Stimulated activated CD8-positive, alpha-beta memory T cell treated with anti-CD3 and anti-CD28 coated beads, Interleukin-7, amount 100 ng/mL, for 24 hours (primary cell): ENCODE measurements at places on chromosomes 2 and 18.
A peak's percentile ranks its signal among the peaks of the same experiment; 100 is the strongest.

DNA sequence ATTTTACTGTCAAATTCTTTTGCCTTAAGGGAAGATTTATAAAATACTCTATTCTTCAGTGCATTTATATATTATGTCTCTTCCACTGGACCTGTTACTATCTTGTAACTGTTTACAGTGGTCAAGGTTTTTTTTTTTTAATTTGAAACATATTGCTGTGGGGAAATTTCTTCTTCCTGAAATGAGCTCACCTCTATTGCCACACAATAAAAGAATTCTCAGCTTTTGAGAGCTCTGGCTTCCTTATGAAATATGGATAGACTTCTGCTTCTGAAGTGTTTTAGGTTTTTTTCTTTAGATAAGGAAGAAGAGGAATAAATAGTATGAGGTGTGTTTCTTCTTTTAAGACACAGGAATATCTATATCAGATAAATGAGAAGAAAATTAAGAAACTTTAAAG, 7.7 kb downstream of the VRK2 start:
- no peak for DNase-seq

DNA sequence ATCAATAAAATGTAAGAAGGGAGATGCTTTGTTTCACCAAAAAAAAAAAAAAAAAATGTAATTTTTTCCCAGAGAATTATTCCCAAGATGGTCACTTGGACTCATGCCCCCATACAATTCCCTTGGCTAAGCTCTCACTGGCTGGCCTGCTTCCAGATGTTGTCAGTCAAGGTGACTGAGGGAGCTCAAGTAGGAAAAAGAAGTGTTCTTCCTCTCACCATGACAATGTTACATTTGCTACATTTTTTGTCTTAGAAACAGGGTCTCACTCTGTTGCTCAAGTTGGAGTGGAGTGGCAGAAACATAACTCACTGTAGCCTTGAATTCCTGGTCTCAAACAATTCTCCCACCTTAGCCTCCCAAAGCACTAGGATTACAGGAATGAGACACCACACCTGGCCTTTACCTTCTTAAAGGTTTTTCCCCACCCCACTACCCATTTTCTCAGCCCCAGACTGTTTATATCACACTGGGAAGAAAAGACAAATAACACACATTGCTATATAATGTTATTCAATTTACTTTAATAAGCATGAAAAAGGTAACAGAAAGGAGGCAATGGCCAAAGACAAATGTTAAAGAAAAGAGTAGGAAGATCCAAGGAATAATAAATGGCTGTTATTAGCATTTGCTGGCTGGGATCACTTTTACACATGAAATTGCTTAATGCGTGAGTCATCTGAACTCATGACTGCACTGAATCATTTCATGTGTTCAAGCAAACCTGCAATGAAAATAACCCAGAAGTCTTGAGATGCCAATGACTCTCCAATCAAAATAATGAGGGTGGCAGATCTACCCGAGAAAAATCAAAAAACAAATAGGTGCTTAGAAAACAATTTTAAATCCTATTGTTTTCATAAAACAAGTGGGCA, 45.2 kb downstream of the ACVR1 start:
- no peak for DNase-seq

- DNase-seq = no peak
These were observed 149.1 kb downstream of the RHBDD1 start for GRCh38 chr2:226984750-226985582.

- no peak for DNase-seq
These were observed 7.4 kb upstream of the ANKRD62 start for GRCh38 chr18:12086249-12086648.

DNA sequence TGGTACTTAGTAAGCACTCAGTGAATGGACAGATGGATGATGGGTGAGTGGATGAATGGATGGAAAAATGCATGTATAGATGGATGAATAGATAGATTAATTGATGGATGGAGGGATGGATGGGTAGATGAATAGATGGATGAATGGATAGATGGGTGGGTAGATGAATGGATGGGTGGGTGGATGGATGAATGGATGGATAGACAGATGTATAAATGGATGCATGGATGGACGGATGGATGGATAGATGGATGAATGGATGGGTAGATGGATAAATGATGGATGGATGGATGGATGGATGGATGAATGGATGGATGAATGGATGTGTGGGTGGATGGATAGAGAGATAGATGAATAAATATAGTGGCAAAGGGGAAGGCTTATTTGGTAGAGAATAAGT, 83.6 kb downstream of the ACOXL start:
- DNase-seq = no peak

DNA sequence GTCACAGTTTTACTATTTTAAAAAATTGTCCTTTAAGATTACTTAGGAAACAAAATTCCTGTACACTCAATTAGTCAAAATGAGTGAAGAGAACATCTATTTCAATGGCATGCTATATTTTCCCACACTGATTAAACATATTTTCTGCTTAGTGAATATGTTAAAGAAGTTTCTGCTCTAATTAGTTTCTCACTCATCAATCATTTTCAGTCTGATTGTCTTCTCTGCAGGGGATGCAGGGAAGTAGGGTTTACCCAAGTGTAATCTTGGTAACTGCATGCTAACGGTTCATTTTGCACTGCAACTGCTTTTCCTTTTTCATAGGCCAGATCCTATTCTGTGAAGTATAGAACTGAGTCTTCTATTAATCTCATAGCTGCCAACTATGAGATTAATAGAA, 78.5 kb downstream of the ARL6IP6 start:
- no peak for DNase-seq

- DNase-seq = no peak
These were observed 535.4 kb downstream of the LRP1B start for GRCh38 chr2:141595316-141595920.

GRCh38 chr2:201643216-201643890, at the start of gene TMEM237:
Gene TMEM237, minus strand, starts transcription at chr2:201643503. Its CDS starts 103 bp downstream, at chr2:201643400.
- DNase-seq = peak; percentile 11

DNA sequence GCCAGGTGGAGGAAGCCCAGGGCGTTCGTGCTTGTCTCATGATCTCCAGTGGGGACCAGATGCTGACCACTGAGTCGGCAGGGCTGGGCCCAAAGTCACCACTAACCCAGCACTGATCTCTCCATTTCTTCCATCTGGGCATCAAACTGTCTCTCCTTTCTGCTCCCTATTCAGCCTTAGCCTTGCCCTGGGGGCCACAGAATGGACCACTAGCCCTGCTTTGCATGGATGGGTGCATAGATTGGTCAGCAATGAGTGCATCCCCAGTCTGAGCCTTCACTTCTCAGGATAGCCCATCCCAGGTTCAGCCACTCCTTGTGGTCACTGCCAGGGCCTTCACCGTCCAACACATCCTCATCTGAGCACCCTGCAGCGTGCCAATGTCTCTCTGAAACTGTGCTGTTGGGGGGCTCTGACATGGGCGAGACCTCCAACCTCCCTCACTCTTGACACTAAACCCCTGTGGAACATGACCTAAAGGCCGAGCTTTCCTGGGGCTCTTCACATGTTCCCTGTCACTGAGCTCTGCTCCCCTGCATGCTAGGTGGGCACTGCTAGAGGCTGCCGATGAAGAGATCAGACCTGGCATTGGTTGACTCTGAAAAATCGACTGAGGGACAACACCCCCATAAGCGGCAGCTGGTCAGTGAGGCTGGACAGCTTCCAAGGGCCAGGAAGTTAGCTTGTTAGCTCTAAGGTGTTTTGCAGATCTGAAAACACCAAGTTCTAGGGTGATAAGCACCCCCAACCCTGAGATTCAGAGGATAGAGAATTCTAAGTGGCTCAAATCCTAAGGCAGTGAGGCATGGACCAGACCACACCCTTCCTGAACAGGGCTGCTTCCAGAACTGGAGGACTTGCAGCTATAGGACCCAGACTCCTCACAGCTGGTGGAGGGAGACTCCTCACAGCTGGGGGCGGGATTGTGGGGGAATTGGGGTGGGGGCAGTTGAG, 61.7 kb downstream of the HS1BP3 start:
- DNase-seq = no peak

GRCh38 chr2:183389546-183390080, 265.4 kb downstream of the NUP35 start:
- no peak for DNase-seq

GRCh38 chr2:10561288-10562035, 113.3 kb upstream of the ODC1 start:
- no peak for DNase-seq

DNA sequence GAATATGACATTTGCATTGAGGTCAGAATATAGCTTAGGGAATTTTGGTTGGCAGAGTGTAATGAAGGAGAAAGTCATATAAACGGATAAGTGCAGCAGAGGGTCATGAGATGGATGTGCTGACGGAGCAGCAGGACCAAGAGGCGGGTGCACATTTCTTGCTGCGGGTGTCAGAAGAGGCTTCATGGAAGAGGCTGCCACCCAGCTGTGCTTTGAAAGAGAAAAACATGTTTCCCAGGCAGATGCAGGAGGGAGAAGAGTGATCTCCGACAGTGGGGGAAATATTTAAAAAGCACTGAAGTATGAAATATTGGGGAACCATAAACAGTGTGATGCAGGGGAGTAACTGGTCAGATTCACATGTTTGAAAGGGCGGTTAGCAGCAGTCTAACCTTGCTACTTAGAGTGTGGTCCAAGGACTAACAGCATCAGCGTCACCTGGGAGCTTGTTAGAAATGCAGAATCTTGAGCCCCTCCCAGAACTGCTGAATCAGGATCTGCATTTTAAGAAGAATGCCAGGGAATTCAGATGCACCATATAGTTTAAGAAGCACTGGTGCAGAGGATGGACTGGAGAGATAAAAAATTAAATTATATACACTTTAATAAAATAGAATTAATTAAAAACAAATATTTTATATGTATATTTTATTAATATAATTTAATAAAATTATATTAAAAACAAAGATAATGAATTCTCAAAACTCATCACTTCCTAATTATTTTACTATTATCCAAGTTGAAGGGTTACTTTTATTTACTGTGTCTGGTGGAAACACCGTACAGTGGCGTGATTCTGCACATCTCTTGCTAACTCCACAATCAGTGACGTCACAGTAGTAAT, 36.1 kb upstream of the SCYGR1 start:
- no peak for DNase-seq

DNA sequence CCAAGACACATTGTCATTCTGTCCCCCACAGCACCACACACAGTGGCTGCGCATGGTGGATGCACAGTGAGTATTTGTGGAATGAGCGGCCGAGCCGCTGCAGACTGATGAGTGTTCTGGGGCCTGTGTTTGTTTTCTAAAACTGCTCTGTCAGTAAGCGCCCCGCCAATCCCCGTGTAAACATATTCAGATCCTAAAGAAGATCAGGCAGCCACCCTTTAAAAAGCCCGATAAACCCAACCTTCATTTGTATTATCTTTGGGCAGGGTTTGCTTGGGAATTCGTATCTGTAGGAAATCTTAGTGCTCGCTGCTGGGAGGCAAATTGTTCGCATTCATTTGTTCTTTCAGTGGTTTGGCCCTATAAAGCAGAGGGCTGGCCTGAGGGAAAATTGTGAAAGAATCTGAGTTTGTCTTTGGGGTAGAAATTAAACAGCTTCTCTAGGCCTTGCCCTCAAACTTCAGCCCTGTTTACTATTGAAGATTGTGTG, 68.6 kb downstream of the TGOLN2 start:
- no peak for DNase-seq

GRCh38 chr2:110662560-110662959, 15.3 kb downstream of the BUB1 start:
- DNase-seq = no peak

DNA sequence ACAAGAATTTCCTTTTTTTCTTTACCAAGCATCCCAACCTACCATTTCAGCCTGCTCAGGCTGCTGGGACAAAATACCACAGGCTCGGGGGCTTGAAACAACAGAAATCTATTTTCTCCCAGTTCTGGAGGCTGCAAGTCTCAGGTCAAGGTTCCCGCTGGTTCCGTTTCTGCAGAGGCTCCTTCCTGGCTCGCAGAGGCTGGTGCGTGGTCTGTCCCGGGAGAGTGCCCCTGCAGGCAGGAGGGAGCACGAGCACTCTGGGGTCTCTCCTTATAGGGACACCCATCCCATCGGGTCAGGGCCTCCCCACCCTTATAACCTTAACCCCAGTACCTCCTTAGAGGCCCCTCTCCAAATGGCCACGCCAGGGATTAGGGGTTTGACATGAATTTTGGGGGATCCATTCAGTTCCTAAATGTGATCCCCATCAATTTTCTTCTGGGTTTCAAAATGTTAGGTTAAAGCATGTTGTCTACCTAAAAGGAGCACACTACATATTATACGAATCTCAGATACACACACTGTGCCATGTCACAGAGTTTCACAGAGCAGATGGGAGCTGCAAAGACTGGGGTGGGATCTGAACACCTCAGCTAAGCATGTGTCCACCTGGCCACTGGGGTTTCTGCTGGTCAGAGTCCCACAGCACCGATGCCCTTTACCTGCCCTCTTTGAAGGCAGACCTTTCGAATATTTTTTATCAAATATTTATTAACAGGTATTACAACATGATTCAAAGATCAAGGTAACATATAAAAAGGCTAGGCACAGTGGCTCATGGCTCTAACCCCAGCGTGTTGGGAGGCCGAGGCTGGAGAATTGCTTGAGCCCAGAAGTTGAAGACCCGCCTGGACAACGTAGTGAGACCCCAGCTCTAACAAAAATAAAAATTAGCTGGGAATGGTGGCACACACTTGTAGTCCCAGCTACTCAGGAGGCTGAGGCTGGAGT, 17.6 kb upstream of the ADI1 start:
- no peak for DNase-seq

GRCh38 chr2:136308611-136309010, 190.7 kb upstream of the CXCR4 start:
- no peak for DNase-seq

DNA sequence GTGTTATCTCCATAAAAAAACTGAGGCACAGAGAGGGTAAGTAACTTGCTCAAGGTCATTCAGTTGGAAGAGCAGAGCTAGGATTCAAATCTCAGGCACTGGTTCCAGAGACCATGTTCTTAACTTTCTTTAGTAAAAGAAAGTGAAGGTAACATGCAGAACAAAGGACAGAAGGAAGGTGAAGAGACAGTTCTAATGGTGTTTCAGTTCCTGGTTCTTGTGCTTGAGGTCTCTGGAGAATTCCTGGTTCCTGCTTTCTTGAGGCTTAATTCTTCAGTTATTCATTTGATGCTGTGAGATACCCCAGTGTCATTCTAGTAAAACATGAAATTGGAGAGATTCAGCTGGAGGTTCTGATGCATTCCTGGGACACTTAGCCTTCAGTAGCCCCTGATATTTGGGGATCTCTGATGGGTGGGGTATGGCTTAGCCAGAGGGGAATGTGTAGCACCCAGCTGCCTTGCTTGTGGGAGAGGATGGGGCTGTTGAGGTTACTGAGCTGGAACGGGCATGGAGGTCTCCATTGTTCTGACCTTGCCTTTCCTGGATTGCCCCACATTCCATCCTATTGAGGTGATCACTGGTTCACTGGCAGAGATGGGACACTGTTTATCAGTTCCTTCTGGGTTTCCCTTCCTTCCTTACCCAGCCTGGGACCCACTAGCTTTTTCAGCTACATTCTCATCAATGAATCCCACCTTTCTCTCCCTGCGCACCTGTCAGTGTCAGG, 46.8 kb downstream of the SEMA4F start:
- no peak for DNase-seq

- no peak for DNase-seq
These were observed 145.8 kb upstream of the ID2 start for GRCh38 chr2:8535821-8536685.

GRCh38 chr2:3752376-3752775, 49.0 kb downstream of the DCDC2C start:
- no peak for DNase-seq
